AG09309 (cell line): ENCODE measurements at places on chromosomes 7 and 10.

DNA sequence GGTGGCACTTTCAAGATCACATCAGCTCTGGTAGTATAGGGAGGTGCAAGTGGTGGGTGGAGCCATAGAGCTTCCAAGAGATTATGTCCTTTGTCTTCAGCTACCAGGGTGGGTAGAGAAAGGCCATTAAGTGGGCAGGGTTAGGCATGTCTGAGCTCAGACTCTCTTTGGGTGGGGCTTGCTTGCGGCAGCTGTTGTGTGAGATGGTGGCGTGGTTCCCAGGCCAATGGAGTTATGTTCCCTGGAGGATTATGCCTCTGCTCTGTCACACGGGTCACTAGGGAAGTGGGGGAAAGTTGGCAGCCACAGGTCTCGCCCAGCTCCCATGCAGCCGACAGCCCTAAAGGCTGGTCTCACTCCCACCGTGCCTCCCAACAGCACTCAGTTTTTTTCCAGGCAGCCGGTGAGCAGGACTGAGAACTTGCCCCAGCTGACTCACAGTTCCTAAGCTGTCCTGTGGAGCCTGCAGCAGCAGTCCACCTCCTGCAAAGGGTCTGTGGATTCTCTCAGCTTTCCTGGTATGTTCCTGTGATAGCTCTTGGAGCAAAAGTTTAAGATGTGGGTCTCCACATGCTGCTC is 459.0 kb downstream of the SH2D4B start:
- no peak for DNase-seq

GRCh38 chr7:30038196-30038980 is 10.2 kb downstream of the PLEKHA8 start:
- DNase-seq, result no peak

DNA sequence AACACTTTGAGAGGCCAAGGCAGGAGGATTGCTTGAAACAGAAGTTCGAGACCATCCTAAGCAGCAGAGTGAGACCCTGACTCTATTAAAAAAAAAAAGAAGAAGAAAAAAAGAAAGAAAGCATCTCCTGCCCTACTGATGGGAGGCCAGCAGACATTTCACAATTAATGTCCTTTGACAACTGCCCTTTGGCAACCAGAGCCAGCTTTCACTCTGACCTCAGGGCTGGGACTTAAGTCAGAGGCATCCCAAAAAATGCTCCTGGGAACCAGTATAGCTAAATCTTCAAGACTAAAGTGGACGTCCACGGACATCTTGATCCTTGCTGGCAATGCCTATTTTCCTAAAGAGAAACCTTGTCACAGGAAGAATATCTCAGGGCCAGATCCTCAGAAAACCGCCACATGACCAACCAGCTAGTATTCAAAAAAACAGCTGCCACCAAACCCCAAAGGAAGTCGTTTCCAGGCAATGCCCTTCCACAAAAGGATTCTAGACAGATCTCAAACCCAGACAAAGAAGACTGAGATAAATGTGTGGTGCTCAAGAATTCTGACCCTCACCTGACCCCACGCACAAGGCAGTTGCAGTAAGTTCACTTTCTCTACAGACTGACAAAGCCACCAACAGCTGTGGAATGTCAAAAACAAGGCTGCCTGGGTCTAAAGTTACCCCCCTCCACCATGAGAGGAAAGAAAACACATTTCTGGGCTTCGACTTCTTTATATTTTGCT is 18.4 kb downstream of the GFRA1 start:
- DNase-seq, result no peak

DNA sequence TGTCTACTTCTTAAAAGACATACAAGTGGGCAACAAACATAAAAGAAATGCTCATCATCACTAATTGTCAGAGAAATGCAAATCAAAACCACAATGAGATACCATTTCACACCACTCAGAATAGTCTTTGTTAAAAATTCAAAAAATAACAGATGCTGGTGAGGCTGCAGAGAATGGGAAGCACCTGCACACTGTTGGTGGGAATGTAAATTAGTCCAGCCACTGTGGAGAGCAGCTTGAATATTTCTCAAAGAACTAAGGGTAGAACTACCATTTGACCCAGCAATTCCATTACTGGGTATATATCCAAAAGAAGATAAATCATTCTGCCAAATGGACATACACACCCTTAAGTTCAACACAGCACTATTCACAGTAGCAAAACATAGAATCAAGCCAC is 61.8 kb upstream of the STEAP1 start:
- DNase-seq, result no peak
